Activated naive CD4-positive, alpha-beta T cell treated with anti-CD3 and anti-CD28 coated beads for 36 hours (primary cell): ENCODE measurements at places on chromosomes 2 and 18. TPM values are rescaled to one million over a fixed set of nuclear protein-coding genes. Genes with fewer than 3 reads are reported as not detected.

GRCh38 chr2:186345745-186346144 is 140.3 kb upstream of the ZC3H15 start:
- DNase-seq = no peak

The TMSB10 gene
- total RNA-seq = 1,864 TPM

- no peak for DNase-seq
Measured at GRCh38 chr2:233312874-233313273, 5.3 kb downstream of the SAG start.

The VIT gene
- total RNA-seq = not detected

DNA sequence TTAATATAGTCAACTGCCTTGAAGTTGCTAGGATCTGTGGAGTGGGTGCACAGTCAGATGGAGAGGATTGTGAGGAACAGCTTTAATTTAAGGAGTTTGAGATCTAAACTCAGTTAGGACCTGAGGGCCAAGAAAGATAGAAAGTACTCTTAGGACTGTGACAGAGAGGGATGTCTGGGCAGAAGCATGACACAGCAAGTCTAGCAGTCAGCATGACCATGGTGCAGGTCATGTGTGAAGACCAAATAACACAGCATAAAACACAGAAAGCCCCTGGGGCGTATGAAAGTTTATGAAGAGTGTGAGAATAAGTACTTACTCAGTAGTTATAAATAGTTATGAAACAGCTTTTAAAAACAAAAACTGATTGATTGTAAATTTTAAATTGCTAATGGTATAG is 107.2 kb downstream of the GALNT1 start:
- DNase-seq = no peak

DNA sequence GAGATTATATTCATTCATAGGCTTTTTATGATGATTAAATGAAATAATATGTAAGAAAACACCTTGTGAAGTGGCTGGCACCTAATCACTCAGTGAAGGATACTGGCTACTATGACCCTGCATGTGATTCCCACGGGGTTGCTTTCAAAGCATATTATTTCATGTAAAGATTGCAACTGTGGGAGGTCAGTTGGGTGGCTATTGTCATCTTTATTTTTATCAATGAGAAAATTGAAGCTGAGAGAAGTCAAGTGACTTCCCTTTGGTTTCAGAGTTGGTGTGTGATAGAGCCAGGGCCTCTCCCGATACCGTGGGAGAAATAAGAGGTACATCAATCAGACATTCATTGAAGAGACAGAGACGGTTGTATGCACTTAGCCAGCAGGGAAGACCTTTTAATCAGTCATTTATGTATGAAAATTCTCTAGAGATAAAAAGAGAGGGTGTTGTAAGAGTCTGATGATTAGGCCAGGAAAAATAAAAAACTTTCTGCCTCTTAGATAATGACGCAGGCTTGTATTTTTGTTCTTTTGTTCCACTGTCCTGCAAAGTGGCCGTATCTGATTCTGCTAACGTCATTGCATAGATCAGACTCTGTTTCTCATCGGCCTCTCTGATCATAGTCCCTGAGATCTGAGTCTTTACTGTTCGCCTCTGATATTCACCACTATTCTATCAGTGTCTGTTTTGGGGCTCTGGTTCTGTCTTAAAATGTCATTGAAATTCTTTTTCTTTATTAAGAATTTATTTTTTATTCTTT is 50.5 kb downstream of the QPCT start:
- DNase-seq = no peak

The EVX2 gene
- total RNA-seq = not detected

DNA sequence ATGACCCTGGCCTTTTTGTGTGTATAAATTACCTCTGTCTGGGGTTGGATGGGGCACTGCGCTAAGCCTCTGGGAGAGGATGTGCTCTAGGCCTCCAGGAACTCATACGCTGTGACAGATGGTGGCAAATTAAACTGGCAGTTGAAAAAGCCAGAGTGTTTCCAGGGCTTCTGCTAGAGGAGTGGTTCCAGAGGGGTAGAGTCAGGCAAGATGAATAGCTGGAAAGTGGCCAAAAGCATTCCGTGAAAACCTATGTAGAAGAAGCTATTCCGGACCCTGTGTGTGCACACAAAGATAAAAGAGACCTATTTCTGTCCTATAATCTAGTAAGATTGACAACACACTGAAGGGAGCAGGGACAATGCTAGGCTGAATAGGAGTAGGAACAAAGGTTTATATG is 84.8 kb downstream of the ACTR3 start:
- DNase-seq = no peak

The BOK gene
- total RNA-seq = not detected

- DNase-seq = no peak
Measured at GRCh38 chr2:67888351-67889005, 174.3 kb downstream of the C1D start.

GRCh38 chr2:235106874-235107639 is 155.2 kb downstream of the SH3BP4 start:
- DNase-seq = peak; percentile 49

GRCh38 chr18:76885001-76885400 is 62.6 kb downstream of the ZNF236 start:
- DNase-seq = no peak

GRCh38 chr2:86160156-86160952 is 34.9 kb downstream of the IMMT start:
- no peak for DNase-seq

DNA sequence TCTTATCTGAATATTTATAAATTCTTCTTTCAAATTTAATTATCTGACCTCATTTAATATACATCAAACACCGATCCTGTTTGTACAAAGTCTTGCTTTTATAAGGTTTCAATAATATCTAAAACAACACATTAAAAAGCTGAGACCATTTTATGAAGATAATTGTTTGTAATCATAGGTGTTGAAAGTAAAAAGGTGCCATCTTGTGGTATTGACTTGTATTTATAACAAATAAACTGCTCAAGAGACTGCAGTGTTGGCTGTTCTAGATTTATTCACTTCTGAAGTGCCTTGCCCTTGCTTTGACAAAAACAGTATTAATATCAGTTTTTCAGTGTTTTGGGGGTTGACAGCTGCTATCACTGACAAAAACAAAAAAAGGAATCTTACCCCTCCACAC is 286.8 kb upstream of the HNMT start:
- no peak for DNase-seq

GRCh38 chr2:202669841-202670240 is 35.1 kb downstream of the FAM117B start:
- no peak for DNase-seq

DNA sequence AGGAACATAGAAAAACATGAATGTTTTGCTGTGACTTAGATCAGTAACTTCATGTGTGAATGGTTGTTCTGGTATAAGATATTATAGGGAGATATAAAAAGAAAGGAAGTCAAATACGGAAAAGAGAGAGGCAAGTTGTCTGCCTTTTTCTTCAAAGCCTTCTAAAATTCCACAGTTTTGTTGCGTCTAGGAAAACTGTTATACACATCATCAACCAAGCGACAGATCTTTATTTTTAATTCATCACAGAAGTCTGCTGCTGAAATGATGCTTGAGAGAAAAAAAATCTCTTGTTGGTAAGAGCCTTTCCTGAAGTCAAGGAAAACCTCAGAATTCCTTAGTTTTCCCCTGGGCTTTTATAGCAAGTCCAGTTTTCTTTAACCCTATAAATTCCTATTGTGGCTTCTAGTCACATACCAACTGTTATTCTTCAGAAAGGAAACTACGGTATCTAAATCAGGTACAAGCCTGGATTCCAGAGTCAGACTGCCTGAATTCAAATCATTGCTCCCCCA is 36.3 kb upstream of the TANC1 start:
- no peak for DNase-seq

- peak; percentile 6 for DNase-seq
Measured at GRCh38 chr2:8119782-8120505, 561.9 kb upstream of the ID2 start.

DNA sequence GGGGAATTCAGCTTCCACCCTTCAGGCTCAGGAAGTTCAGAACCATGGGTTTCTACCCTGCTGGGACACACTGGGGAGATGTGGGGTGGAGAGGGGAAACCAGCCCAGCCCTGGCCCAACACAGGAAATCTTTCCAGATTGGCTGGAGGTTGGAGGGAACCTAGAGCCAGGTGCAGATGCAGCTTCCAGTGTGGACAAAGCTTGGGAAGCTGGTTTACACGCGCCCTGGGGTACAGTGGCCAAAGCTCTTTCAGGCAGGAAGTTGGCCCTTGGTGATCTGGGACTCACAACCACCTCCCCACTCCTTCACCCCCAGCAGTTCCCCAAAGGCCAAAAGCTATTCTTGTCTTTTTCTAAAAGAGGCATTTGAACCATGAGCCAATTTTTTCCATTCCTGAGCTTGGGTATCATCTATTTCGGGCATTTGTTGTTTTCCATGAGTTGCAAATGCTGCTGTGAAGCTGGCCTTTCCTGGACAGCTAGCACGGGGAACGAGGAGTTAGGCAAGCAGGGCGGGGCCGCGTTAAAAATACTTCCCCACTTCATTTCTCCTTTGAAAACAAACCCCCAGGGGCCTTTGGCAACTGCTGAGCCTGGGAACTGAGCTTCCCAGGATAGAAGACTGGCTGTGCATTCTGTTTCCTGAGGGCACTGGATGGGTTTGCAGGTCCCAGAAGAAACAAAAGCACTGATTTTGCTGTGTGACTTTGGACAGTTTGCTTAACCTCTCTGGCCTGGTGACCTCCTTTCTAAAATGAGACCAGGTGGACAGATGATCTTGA is 3.1 kb upstream of the ARID5A start:
- DNase-seq = no peak

DNA sequence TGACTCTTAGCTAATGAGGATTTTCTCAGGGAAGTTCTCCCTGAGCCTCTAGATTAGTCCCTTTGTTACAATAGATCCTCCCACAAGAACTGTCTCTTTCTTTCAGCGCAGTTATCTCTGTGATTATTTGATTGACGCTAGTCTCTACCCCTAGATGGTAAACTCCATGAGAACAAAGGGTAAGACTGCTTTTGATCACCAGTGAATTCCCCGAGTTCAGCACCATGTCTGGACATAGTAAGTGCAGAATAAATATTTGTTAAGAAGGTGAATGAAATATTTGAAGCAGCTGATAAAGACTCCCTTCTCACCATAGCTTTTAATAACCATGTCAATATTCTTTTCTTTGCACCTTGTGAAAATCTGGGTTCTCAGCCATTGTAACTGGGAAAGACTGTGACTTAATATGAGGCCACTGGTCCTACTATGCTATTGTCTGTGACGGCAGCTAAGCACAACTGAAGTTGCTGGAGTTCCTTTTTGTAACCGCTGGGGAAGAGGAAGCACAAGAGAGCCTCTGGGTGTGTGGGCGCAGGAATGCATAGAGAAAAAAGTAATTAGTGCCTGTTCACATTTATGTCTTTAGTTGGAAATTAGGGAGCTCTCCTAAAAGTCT is 214.7 kb downstream of the TGIF1 start:
- DNase-seq = peak; percentile 43

GRCh38 chr2:95277246-95277906 is 3.1 kb downstream of the PROM2 start:
- DNase-seq = no peak

DNA sequence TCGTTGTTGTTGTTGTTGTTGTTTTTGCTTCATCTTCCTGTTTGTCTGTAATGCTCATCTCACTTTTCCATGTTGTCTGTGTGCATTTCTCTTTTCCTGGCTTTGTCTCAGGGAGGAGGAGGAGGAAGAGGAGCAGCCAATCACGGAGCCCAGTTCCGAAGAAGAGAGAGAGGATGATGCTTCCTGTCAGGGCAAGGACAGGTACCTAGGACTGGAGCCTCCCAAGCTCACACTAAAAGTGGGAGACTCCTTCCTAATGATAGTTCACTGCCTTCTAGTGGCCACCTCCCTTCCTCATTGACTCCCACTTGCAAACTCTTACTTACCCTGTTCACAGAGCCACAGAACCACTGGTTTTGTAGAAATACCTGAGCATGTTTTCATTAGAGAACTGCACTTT is 179.6 kb downstream of the TPGS2 start:
- no peak for DNase-seq

- DNase-seq = no peak
Measured at GRCh38 chr2:227513113-227513512, 41.2 kb downstream of the AGFG1 start.

- no peak for DNase-seq
Measured at GRCh38 chr2:146602383-146602782, 1242.4 kb upstream of the ACVR2A start.

- peak; percentile 18 for DNase-seq
Measured at GRCh38 chr2:196963043-196963442, 36.5 kb upstream of the PGAP1 start.

DNA sequence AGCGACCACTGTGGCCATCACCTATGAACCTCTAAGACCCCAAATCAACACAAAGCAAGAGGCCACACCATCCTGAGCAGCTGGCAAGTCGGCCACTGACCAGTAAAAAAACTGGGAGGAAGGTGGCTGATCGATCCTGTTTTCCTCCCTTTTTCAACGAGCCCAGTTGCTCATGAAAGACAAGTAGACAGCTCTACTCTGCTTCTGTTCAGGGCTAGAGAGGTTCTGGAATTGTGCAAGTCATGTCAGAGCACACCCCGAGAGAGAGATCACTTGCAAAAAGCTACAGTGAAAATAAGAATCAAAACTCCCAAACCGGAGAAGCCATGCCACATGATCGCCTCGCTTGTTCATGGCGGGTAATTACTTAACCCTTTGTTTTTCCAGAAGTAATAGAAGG is 34.6 kb downstream of the ZNF516 start:
- no peak for DNase-seq

The TP53I3 gene
- 0.60 TPM for total RNA-seq

- DNase-seq = peak; percentile 78
Measured at GRCh38 chr2:227766373-227766883, 20.7 kb downstream of the SCYGR8 start.

- DNase-seq = no peak
Measured at GRCh38 chr2:118048401-118048800, 34.5 kb upstream of the CCDC93 start.

DNA sequence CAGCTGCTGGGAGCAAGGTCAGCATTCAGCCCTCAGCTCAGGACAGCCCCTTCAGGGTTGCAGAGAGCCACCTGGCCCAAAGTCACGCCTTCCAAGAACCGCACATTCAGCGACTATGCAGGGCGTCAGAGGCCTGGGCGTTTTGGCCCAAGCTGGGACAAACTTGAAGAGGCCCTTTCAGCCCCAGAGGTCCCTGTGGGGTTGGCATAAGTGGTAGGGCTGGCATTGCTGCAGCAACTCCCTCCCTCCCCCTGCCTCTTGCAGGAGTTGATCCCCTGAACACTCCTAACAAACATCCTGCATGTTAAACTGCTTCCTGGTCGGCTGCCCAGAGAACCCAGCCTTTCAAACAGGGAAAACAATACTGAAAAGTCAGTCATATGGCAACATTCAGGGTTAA is 192.9 kb upstream of the SMAD2 start:
- DNase-seq = no peak

The ALPG gene
- total RNA-seq = not detected

DNA sequence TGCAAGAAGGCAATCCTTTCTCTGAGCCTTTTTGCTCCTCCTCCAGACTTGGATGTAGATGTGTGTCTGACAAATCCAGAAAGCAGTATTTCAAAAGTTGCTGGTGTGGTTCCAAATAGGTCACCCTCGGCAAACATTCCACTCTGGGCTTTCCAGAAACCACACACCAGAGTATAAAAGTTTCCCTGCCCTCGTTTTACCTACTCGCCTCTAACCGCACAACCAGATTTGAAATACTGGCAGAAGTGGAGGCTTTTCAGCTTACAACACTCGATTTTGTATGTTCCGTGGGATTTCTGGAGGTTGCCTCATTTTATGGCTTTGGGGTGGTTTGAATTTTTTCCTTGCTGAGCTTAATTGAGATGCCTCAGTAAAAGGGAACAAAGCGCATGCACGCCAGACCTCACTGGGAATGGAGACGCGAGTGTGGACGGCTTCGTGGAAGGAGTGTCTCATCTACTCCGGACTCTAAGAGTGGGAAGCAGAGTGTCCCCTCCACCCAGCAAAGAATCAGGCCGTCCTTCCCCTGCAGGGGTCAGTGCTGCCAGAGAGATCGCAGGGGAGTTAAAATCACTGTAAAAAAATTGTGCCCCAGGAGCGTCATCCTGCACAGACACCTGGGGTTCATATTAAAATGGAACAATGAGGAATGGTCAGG is 44.0 kb upstream of the RPL31 start:
- DNase-seq = no peak
